Stimulated activated naive CD8-positive, alpha-beta T cell treated with anti-CD3 and anti-CD28 coated beads, Interleukin-15, Interleukin-2, amounts not matched to agents 100 U/mL and 50 U/mL, for 24 hours (primary cell): ENCODE measurements at places on chromosomes 7 and 10.

DNA sequence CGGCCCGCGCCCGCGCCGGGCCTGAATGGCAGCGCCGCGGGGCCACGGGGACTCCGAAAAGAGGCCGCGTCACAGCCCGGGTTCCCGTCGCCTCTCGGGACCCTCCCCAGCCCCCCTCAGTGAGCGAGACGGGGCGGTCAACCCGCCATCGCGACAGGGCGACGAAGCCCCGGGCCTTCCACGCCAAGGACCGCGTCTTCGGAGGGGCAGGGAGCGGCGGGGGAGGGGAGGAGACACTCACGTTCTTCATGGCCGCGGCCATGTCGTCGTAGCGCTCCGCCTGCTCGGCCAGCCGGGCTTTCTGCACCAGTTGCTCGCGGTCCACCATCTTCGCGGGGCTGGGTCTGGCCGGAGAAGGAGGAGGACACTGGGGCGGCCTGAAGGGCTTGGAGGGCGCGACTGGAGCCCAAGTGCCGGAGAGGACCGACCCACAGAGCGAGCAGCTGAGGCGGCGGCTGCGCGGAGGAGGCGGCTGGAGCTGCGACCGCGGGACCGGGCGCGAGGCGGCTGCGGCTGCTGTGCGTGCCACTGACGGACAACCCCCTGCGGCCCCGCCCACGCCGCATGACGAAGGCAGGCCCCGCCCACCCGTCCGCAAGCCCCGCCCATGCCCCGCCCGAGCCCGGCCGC, at the start of gene YWHAG:
Gene YWHAG, minus strand, starts transcription at position 511 of the 630 bp plus-strand sequence. Its CDS starts 183 bp downstream, at position 328.
- peak; percentile 91 for DNase-seq

DNA sequence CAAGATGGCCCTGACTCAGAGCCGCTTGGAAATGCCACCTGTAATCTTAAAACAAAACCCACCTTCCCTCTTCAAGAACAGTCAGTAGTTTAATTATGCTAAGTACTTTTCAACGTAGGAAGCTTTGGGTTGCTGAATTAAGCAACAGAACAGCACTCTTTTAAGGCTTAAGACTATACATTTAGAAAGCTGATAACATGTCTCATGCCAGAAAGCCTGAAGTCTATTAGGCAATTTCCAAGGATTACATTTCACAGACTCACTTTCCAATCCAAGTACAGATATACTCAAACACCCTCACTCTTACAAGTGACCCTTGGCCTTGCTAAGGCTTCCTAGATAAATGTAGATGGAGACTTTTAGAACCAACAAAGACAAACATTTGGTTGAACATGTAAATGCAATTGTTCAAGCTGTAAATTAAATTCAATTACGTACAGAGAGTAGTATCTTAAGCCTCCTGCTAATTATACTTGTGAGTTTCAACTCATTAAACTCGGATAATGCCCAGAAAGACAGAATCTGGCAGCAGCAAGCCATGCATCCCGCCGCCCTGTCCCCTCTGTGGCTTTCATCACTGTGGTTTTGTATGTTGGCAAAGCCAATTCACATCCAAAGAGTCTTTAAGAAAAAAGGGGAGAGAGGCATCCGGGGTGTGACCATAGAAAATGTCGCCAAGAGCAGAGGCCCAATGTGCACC, 283.1 kb upstream of the NRP1 start:
- DNase-seq, result no peak

DNA sequence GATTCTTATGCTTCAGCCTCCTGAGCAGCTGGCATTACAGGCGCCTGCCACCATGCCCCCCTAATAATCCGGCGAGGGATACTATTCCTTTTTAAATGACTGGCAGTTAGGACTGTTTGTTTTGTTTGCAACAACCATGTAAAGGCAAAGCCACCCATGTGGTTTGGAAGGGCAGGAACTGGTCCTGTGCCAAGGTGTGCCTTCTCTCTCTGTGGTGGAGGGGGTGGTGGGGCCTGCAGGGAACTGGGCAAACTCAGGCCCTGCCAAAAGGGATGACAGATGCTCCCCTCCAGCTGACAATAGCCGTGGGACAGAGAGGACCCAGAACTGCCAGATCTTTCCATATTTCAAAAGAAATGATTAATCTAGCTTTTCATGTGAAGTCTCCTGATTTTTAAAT, 23.5 kb upstream of the WAPL start:
- no peak for DNase-seq

DNA sequence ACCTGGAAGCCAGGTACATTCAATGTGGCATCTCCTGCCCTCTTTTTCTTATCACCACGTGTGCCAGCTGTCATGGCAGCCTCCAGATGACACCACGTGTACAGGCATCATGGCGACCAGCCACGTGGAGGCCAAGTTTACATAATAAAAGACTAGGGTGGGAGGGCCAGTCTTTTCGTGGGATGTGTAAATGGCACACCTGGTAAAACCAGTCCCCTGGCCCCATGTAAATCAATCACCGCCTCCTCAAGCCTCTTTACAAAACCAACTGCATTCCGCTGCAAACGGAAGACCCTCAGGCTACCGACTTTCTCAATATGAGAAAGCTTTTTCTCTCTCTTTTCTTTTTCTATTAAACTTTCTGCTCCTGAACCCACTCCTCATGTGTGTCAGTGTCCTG, 65.1 kb upstream of the PHF14 start:
- DNase-seq, result no peak

GRCh38 chr10:31033147-31033546, 1.5 kb upstream of the ZNF438 start:
- no peak for DNase-seq

DNA sequence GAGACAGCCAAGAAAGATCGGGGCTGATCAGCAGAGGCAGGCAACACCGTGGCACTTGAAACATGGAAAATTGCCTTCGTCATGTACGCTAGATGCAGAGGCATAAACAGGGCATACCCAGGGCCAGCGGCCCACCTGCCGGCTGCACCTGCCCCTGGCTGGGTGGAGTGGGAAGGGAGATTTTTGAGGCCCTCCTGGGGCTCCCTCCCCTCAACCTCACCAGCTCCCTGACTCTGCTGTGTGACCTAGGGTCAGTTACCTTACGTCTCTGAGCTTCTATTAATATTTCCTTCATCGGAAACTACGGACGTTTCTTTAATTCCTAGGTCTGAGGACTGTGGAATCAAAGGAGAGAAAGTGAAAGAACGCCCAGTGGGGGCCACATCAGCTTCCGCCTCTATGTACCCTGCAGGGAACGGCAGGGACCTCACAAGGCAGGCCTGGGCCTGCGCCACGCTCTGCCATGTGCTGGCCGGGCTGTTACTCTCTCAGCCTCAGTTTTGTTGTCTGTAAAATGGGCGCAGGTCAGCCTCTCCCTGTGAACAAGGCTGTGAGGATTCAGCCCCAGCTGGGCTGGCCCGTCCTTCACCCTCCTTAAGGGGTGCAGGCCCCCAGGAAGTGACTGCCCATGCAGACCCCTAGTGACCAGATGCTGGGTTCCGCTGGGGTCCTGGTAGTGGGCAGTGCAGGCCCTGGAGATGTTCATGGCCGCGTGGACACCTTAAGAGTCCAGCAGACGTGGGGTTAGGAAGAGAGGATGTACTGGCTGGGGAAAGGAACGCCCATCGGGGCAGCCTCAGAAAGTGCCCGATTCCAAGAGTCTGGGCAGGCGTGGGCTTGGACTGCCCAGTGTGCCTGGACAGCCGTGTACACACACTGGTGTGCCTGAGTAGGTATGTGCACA, 22.7 kb downstream of the ELFN1 start:
- DNase-seq, result no peak

- no peak for DNase-seq
Observed at GRCh38 chr7:33940503-33940902, 35.2 kb downstream of the BMPER start.

DNA sequence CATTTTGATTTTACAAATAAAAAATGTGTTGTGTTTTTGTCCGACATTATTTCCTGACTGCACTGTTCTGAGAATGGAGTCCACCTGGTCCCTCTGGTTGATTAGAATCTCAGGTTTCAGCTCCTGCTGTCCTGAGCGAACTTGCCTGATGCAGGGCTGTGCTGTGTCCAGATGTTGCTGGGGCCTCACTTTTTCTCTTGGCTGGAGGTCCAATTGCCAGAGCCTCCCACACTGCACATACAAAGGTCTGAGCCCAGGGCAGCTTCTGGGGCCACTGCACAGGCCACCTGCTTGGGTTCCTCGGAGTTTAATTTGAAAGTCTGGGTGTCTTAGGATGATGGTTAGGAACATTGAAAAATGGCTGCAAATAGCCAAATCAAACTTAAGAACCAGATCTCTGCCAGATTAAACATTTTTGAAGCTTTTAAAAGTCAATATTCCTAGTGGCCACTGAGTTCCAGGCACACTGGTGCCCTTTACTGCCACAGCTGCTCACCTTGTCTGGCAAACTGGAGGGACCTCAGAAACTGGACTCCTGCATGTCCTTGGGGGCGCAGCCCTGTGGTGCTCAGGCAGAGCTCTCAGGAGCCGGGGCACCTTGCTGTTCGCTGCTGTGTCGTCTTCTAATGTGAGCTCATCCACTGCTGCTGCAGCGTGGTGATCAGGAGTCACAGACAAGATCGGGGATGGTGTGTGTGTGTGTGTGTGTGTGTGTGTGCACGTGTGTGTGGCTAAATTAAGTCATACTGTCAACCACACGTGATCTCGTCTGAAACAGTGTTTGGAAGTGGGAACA, 75.0 kb downstream of the WDR37 start:
- no peak for DNase-seq

GRCh38 chr10:62402508-62402907, 28.3 kb downstream of the ZNF365 start:
- no peak for DNase-seq

GRCh38 chr10:24414597-24414996, 205.7 kb downstream of the KIAA1217 start:
- no peak for DNase-seq

DNA sequence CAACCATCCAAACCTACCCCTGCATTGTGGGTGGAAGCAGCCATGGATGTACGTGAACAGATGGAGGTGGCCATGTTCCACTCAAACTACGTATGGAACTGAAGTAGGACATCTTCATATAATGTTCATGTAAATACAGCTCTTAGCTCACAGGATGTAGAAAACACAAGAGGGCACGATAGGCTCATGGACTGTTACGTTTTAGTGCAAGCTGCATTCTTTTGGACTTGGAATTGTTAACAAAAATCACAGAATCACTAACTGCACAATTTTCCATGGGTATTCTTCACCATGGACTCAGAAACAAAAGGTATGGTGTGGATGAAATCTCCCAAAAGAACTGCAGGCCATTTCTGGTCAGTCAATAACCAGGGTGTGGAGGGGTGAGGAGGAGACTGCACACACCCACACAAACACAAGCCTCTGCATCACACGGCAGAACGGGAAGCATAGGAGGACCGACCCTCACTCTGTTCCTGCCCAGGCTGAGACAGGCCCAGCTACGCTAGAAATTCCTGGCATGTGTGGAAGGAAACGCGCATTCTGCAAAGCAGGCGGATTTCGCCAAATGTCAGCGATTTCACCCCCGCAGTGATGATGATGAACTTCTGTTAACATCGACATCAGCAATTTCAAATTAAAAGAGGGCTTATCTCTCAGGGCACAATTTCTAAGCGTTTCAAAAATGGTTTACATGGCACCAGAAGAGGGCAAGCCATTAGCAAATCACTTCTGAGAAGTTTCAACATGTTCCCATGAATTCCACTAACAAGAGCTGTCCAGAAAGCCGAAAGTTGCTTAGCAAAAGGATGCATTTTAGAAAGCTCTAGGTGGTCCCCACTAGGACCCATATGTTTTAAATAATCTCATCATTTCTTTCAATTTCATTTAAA, 149.0 kb downstream of the TNS3 start:
- no peak for DNase-seq

DNA sequence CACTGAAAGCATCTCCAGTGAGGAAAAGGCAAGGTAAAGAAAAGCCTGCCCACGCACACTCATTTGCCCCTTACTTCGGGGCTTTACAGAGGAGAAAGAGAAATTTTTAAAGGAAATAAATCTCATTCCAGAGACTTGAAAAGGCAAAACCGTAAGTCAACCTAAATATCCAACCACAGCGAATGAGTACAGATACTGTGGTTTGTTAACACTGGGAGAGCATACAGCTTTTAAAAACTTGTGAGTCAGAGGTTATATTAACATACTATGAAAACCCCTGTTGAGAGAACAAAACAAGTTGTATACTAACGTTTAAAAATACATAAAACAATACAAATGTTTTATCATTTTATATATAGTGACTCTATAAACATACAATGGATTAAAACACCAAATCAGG, 28.6 kb upstream of the ST7 start:
- DNase-seq, result no peak

GRCh38 chr10:23106331-23107072, 11.1 kb downstream of the MSRB2 start:
- no peak for DNase-seq

- DNase-seq, result peak; percentile 36
Observed at GRCh38 chr10:6058682-6059475, 3.3 kb downstream of the IL2RA start.

GRCh38 chr10:22625516-22626290, 88.7 kb downstream of the PIP4K2A start:
- no peak for DNase-seq
